Activated T-helper 1 cell treated with Interleukin-2 at 50 U/mL for 16 hours (primary cell): ENCODE measurements at places on chromosomes 2 and 18.

DNA sequence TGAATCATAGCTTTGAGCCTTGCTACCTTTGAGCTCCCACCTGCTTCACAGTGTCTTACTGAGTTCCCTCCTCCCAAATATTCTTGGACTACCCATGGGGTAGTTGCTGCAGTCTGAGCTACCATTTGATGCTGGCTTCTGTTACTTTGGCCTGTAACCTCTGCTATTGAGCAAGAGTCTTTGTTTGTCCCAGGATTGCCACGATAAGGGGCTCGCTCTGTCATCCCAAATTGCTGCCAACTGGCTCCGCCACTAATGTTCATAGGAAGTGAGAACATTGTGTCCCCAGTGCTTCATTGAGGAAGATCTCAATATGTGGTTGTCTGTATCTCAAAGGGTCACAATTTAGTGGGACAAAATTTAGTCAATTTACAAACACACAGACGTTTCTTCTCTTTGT, 103.8 kb downstream of the TRIM43 start:
- DNase-seq = no peak

GRCh38 chr2:101113441-101114267, 37.5 kb downstream of the TBC1D8 start:
- no peak for DNase-seq

GRCh38 chr18:54774423-54774822, 53.9 kb upstream of the RAB27B start:
- no peak for DNase-seq

- DNase-seq = no peak
These were observed 24.7 kb downstream of the PKDCC start for GRCh38 chr2:42072349-42073118.

DNA sequence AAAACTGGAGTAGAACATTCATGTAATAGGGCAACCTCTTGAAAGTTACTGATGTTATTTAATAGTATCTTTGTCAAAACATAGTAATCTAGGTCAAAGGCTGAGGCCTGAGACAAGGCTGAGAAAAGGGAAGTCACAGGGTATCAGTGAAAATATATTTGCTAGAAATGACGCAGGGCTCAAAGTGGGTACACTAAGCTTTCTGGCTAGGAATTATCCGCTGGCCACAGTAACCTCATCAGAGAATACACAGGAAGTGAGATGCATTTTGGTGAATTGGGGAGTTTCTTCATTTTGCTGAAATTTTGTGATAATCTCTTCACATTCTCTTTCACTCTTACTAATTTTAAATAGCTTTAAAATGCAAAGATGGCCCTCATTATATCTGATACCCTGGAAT, 206.8 kb downstream of the OTX1 start:
- DNase-seq = no peak

DNA sequence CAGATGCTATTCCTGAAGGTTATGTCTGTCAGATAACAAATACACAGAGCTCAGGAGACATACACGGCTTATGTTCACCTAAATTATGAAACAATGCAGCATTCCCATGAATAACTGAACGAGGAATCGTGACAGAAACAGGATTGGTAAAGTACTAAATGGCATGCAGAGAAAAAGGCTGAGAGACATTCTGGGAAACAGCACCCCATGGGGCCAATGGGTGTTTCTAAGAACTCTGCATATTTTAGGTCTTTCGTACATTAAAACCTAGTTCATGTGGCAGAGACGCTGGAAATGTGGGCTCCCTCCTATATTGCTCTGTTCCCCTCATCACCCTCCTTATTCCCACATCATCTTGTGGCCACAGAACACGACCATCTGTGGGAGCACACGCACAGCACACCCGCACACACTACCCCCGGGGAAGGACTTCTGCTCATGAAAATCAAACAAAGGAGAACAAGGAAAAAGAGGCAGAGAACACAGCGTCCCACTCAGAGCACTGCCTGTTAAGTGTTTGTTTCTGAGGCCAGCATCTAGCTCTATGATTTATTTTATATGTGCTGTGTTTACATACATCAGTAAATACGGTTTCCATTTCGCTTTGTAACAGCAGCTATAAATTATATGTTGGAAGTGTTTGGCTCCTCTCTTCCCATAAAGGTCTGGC, 143.6 kb downstream of the AFF3 start:
- no peak for DNase-seq

GRCh38 chr2:159506202-159506601, 110.1 kb downstream of the BAZ2B start:
- DNase-seq = no peak

DNA sequence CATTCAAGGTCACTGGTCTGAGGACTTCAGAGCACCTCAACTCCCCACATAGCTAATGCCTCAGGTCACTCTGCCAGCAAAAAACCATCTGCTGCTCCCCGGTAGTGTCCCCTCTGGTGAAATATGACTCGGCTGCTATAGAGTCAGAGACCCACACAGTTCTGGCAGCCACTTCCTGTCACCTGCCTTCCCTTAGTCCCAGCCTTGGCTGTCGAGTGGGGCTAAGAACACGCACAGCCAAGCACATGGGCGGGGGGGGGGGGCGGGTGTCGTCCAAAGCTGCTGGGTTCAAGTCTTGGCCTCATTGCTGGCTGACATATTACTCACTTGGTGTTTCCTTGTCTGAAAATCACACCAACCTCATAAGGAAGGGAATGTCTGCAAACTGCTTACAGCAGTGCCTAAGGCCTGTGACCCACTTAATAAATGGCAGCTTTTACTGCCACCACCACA, 37.5 kb downstream of the POLR1A start:
- DNase-seq = peak; percentile 17

GRCh38 chr2:215881582-215881981, 131.8 kb downstream of the MREG start:
- DNase-seq = no peak

DNA sequence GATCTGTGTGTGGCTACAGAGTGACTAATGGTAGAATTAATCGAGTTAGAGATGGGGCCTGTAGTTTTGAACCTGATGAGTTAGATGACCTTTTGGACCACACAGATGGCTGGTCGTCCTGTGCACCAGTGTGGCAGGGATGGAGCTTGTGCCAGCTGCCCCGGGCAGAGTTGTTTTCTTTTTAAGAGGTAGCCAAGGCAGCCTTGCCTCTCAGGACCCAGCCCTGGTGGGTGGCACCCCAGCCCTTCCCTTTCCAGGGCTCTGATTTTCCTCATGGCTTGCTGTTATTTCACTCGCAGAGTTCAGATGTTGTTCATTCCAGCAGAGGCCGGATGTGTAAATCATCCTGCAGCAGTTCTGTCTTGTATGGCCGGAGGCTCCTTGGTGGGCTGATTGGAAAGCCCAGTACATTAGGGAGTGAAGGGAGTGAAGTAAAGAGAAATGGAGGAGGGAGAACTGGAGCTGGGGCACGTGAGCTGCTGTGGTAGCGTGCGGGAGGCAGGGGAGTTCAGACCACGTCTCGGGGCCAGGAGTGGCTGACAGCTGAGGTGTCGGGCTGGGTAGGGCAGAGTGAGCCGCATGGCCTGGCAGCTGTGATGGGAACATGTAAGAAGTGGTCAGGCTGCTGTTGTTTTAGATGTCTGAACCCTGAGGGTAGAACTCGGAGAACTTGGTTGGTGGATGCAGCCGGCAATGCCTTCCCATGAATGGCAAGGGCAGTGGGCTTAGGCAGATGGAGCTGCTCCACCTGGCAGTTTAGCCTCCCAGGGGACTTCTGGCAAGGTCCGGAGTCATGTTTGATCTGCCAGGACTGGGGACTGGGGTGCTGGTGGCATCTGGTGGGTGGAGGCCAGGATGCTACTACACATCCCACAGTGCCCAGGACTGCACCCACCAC, 28.8 kb downstream of the ASAP2 start:
- DNase-seq = no peak

DNA sequence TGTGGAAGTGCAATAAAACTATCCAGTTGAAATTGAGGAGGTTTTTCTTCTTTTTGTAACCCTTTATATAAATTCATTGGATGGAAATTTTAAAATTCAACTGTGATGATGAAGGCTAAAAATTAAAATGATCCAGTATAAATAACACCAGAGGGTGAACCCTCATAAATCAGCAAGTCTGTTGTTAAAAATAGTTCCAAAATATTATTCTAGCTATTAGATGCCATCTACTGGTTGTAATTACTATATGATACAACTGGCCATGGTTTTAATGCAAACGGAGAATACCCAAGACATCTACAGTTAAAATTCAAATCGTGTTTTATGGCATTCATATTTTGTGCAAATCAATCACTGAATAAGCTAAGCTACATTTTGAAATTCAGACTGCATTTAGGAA, 53.8 kb downstream of the TMEM200C start:
- no peak for DNase-seq

- DNase-seq = no peak
These were observed 565.2 kb upstream of the NRP2 start for GRCh38 chr2:205117125-205117524.

DNA sequence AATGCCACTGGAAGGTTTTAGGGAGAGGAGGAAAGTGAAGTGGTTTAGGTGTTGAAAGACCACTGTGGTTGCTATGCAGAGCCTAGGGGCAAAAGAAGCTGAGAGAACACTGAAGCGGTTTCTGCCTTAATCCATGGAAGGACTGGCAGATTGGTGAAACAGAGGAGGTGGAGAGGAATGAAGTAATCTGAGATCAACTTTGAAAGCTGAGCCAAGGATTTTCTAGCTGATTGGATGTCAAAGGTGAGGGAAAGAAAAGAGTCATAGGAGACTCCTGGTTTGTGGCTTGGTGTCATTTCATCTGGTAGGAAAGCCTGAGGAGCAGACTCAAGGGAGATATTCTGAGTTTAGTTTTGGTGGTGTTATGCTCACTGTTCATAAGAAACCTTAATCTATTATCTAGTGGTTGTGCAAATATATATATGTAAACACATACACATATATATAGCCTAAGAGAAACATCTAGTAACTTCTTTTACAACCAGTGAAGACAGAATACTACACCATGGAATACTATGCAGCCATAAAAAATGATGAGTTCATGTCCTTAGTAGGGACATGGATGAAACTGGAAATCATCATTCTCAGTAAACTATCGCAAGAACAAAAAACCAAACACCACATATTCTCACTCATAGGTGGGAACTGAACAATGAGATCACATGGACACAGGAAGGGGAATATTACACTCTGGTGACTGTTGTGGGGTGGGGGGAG, 134.1 kb upstream of the CREB1 start:
- DNase-seq = no peak
